Ureter (tissue), 1 donor: ENCODE measurements at places on chromosomes 7 and 10. TPM values are rescaled to one million over a fixed set of nuclear protein-coding genes. Genes with fewer than 3 reads are reported as not detected.

Gene PRKAG2
- total RNA-seq, result 55.4 TPM

Gene SEMA3C
- total RNA-seq, result 111 TPM

Gene DNAH11
- 0.94 TPM for total RNA-seq

Gene ABCF2
- 33.9 TPM for total RNA-seq

Gene CUZD1
- 0.94 TPM for total RNA-seq

Gene NRP1
- 68.3 TPM for total RNA-seq

Gene IDI2
- total RNA-seq, result not detected

Gene SP4
- 13.3 TPM for total RNA-seq

Gene EPHA1
- total RNA-seq, result 24.9 TPM

Gene RBP3
- not detected for total RNA-seq
